ENCODE measurements at places on chromosomes 6 and 20.
A peak's percentile ranks its signal among the peaks of the same experiment; 100 is the strongest.

DNA sequence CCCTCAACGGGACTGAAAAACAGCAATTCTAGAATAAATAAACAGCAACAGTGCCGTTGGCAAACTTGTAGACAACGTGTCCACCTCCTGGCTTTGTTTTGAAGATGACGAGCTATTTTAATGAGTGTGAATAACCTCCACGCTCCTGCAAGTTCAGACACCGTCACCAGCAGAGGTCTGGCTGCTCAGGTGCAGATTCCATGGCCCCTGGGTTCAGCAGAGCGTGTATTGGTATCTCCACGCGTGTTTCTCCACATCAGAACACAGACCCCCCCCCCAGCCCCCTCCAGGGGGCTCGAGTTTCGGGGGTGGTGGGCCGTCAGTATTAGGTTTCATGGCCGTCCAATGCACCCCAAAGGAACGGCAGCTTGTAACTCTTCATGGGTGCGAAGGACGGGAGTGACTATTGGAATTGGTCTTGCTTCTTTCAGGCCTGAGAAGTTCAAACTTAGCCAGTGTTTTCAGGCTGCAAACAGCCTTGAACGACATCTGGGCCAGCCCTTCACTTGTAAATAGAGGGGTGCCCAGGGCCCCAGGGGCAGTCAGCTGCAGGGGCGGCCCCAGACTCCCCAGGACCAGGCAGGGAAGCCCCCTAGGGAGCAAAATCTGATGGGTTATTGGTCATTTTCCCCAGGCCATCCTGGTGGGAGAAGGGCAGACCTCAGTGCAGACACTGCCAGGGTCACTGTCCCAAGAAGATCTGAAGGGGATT lies 308.6 kb downstream of the TAF4 start:
- no peak for DNase-seq

DNA sequence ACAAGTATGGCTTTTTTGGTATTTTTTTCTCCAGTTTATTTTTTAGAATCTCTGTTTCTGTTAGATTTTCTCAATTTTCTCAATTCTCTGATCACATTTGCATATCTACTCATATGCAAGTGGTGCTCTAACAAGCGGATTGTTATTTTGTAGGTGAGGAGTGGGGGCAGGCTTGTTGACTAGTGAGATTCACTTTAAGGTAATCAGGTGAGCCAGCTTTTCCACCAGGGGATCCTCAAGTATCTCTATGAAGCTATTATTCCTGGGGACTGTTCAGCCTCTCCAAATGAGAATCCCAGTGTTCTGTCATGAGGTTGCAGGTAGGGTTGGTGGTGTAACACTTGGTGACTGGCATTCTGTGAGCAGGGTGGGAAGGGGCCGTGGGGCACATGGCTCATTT lies 274.3 kb upstream of the FERMT1 start:
- DNase-seq = no peak

DNA sequence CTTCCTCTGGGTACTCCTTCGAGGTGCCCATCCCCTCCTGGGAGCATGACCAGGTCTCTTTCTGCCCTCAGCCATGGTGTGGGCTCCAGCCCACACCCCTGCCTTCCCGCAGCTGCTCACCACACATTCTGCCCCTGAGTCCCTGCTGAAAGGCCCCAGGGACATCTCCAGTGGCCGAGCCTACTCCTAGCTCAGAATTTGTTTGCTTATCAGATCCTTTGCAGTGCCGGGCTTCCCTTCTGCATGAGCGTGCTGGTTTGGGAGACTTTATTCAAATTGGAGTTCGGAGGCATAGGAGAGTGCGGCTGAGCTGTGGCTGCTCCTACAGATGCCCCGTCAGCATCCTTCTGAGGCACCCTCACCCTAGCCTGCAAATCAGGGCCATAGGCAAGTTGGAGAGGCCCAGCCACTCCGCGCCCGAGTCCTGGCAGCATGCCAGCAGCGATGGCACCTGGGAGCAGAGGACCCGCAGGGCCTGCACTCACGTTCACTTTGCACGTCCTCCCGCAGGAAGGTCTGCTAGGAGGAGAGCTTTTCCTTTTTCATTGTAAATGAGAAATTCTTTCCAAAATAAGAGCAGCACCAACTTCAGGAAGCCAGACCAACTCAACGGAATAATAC lies 327.3 kb downstream of the QKI start:
- no peak for DNase-seq

- DNase-seq = no peak
Observed at GRCh38 chr20:53947501-53948195, 122.7 kb downstream of the BCAS1 start.

DNA sequence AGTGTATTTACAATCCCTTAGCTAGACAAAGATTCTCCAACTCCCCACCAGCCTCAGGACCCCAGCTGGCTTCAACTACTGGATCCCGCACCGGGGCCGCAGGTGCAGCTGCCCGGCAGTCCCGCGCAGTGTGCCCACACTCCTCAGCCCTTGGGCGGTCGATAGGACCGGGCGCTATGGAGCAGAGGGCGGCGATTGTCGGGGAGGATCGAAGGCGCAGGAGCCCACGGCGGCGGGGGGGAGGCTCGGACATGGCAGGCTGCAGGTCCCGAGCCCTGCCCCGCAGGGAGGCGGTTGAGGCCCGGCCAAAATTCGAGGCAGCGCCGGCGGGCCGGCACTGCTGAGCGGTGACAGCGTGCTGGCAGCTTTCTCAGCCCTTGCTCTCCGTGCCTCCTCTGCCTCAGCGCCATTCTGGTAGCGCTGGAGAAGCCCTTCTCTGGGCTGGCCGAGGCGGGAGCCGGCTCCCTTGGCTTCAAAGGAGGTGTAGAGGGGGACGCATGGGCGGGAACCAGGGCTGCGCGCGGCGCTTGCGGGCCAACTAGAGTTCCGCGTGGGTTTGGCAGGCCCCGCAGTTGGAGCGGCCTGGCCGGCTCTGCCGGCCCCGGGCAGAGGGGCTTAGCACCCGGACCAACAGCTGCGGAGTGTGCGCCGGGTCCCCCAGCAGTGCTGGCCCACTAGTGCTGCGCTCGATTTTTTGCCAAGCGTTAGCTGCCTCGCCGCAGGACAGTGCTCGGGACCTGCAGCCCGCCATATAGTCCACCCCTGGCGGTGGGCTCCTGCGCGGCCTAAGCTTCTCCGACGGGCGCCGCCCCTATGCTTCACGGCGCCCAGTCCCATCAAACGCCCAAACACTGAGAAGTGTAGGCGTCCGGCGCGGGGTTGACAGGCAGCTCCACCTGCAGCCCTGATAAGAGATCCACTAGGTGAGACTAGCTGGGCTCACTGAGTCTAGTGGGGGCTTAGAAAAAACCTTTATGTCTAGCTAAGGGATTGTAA lies 32.4 kb upstream of the KIF13A start:
- DNase-seq = no peak

GRCh38 chr6:81086991-81087390 lies 665.5 kb downstream of the TENT5A start:
- no peak for DNase-seq

DNA sequence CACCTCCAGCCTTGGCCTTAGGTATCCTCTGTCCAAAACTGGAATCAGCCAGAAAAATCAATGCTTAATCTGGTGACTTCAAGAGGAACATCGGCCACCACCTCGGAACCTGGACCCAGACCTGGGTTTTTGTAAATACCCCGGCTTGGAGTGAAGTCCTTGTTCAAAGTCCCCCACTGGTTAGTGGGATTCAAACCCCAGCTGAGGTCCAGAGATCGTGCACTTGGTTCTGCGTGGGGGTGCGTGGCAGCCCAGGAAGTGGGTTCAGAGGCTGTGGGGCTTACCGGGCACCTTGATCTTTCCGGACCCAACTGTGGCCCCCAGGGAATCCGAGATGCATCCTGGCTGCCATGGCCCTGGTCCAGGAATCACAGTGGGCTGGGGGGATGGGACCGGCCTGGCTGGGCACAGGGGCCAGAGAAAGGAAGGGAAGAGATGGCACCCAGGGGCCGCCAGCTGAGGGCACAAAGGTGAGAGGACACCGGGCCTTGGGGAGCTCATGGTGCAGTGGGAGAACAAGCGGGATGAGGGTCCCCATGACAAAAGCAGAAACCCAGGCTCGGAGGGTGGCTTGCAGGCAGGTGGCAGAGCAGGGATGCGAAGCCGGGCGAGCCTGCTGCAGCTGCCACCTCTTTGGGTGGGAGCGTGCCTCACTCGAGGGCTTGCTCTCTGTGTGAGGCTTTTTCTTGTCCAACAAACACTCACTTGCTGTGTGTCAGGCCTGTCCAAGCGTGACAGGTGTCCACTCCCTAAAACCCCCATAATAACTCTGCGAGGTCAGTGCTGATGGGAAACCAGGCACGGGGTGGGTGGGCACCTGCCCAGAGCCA lies 27.7 kb downstream of the ZBP1 start:
- peak; percentile 46 for DNase-seq

DNA sequence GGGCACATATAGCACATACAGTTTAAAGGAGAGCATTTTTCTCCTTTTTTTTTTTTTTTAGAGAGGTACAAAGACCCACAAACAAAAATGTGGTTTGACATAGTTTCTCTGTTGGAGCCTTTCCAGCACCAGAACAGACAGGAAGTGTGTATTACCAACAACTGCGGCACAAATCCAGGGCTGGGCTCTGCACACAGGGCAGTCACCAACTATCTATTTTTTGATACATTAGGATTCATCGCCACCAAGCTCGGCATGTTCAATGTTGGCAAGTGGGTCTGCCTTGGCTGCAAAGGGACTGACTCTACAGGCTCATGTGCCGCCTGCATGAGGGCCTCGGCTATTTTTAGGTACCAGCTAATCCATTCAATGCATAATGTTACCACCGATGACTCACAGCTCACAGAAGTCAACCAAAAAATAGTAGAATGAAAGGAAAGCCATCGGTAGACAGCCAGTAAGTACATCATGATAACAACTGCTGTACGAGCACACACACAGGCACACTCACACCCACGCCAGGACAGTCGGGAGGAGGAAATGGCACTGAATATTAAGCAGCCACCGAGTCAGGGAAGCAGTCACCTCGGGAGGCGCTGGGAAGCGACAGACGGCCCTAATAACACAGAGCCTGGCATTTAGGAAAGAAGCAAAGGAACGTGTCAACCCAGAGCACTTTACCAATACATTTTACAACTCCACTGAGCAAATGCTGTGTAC lies 81.6 kb downstream of the GMPR start:
- peak; percentile 98 for DNase-seq

DNA sequence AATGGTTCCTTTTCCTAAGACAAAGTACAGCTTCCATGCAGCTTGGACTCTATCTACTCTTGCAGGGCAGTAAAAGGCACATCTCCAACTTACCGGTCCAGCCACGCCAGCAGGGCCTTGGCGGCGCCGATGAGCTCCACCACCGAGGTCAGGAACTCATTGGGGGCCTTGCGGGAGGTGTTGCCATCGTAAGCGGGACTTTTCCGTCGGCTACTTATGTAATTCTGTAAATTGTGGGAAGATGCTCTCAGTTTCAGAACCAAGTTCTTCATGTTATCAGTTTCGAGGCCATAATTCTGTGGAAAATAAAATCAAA lies 68.5 kb downstream of the CNKSR3 start:
- no peak for DNase-seq

DNA sequence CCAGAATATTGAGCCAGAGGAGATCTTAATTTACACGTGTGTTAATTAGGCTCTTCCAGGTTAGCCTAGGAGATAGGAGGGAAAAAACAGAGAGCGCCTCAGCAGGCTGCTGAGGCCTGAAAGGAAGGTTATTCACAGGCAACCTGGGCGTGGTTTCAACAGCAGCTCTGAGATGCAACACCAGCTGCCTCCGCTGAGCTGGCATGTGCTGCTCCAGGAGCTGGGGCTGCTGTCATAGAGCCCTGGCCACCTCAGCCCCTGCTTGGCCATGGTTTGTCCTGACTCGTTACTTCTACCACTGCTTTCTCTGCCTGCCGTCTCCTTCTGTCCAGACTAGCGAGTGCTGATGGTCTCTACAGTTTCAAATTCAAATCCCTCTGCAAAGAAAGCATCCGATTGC lies 32.4 kb upstream of the RPP40 start:
- peak; percentile 82 for DNase-seq

GRCh38 chr20:11429168-11429567 lies 488.5 kb upstream of the BTBD3 start:
- no peak for DNase-seq

DNA sequence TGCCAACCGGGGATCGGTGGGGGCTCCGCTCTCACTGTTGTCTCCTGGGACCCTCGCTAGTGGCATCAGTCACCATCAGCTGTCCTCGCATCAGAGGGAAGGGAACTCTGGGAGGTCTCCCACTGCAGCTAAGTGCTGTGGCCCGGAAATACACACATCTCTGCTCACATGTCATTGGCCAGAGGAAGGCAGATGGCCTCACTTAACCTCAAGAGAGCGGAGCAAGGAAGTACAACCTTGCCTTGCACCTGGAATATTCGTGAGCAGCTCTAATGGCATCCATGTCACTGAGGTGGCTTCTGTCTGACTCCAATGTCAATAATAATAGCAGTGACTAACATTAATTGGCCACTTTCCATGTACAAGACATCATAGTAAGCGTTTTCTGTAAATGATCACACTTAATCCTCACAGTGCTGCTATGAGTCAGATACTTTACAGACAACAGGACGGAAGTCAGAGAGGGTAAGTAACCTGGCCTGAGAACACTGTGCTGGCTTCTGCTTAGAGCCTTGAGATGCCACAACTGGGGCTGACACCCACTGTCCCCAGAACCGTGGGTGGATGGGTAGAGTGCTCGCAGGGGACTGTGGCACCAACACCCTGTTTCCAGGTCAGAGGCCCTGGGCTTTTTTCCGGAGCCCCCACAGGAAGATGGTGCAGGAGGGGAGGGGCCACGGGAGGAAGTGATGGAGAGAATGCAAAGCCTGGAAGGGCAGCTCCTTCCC lies 6.0 kb downstream of the LHFPL5 start:
- peak; percentile 60 for DNase-seq

- peak; percentile 13 for DNase-seq
Observed at GRCh38 chr20:15065794-15066193, 728.4 kb upstream of the FLRT3 start.

- peak; percentile 97 for DNase-seq
Observed at GRCh38 chr6:129766959-129767728, 57.2 kb upstream of the ARHGAP18 start.

GRCh38 chr6:113364766-113365165 lies 492.4 kb upstream of the MARCKS start:
- no peak for DNase-seq

DNA sequence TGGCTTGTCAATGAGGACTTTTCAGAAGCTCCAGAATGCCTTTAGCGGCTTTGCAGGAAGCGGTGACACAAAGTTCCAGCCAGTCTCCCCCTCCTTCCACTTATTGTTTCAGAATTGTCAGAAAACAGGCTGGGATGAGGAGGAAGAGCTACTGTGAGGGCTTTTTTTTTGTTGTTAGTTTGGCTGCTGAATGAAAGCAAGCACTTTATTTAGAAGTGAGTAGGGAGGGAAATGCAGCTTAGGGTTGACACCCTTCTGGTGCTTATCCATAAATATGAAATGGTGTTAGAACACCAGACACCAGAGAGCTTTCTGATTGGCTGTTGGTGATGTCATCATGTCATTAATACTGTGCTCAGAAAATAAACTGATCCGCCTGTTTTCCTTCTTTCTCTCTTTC lies 251.5 kb downstream of the SOX4 start:
- DNase-seq = peak; percentile 19

Data from myocyte (in vitro differentiated cells).